ENCODE measurements at places on chromosomes 3 and 15. TPM values are rescaled to one million over a fixed set of nuclear protein-coding genes. Genes with fewer than 3 reads are reported as not detected.

Gene GTPBP8
- total RNA-seq, result 16.4 TPM

Gene CCDC80
- total RNA-seq, result 1.7 TPM

Gene WNT7A
- 0.34 TPM for total RNA-seq

Gene TNFSF10
- total RNA-seq, result 0.20 TPM

Gene SLC12A1
- total RNA-seq, result not detected

Gene KIF23
- 83.7 TPM for total RNA-seq

Gene EPHA3
- total RNA-seq, result not detected

Gene GLDN
- total RNA-seq, result 3.0 TPM

DNA sequence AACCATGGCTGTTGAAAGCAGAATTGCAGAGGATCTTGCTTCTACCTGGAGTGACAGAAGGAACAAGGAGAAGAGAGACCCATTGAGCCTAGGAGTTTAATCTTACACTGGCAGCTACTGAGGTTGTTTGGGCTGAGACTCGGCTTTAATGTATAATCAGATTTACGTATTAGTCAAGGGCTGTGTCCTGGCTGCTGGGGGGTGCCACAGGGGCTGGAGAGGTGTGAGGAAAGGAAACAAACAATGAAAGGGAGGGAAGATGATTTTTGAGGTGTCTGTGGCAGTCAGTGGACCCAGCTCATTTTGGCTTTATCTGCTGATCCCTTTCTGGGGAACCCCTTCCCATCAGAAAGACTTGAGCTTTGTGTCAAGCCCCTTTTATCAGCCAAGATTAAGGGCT lies 95.7 kb downstream of the PRICKLE2 start:
- DNase-seq, result no peak
- no peak overlapping the region for H3K4me3 ChIP-seq
- H3K27ac ChIP-seq, result no peak overlapping the region
- no peaks in the 10 kb centered on the region for H3K36me3 ChIP-seq
- no peaks in the 10 kb centered on the region for H3K4me1 ChIP-seq
- H3K27me3 ChIP-seq, result peaks cover 39% of the 10 kb centered on the region

DNA sequence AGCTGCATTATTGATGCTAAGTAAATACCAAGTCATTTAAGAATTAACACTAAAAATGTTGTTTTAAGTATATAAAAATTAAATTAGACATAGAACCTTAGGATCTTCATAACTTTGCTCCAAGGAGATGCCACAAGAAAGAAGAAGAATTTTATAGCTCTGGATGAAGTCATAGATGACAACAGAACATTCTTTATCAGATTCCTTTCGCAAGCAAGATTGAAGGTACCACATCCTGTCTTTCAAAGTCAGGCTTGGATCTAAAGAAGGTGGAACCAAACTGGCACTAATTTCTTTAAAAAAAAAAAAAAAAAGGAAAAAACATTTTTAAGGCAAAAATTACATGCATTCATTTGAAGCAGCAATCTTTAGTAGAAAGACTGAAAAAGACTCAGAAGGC lies 62.5 kb downstream of the POLQ start:
- no peak overlapping the region for H3K4me3 ChIP-seq
- H3K27me3 ChIP-seq, result no peaks in the 10 kb centered on the region
- DNase-seq, result no peak
- H3K27ac ChIP-seq, result no peak overlapping the region

DNA sequence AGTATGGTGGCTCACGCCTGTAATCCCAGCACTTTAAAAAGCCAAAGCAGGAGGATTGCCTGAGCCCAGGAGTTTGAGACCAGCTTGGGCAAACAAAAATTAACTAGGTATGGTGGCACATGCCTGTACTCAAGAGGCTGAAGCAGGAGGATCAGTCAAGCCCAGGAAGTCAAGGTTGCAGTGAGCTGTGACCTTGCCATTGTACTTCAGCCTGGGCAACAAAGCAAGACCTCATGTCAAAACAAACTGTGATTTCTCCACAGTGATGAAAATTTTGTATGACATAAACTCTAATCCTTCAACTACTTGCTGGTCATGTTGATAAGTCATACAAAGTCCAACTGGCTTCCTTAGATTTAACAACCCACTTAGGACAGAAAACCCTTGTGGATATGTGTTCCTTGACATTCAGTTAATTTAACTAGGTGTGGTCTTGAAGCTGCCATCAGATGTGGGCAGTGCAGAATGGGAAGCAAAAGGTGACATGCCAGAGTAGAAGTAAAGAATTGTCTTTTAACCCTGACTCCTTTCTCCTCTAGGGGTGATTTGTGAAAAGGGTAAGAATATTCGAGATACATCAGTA lies 263.3 kb downstream of the PTPRG start:
- H3K27me3 ChIP-seq, result no peaks in the 10 kb centered on the region
- no peaks in the 10 kb centered on the region for H3K36me3 ChIP-seq
- H3K4me1 ChIP-seq, result no peaks in the 10 kb centered on the region
- H3K27ac ChIP-seq, result no peak overlapping the region
- no peak overlapping the region for H3K4me3 ChIP-seq

GRCh38 chr3:127149621-127150310 lies 43.2 kb upstream of the PRR23E start:
- H3K27me3 ChIP-seq, result peaks cover 7% of the 10 kb centered on the region
- H3K4me1 ChIP-seq, result no peaks in the 10 kb centered on the region
- DNase-seq, result no peak
- H3K4me3 ChIP-seq, result no peak overlapping the region

GRCh38 chr15:65058394-65059368 lies 9.1 kb downstream of the RASL12 start:
- H3K4me3 ChIP-seq, result no peak overlapping the region
- H3K4me1 ChIP-seq, result peaks cover 23% of the 10 kb centered on the region
- no peak overlapping the region for H3K27ac ChIP-seq
- no peaks in the 10 kb centered on the region for H3K27me3 ChIP-seq

DNA sequence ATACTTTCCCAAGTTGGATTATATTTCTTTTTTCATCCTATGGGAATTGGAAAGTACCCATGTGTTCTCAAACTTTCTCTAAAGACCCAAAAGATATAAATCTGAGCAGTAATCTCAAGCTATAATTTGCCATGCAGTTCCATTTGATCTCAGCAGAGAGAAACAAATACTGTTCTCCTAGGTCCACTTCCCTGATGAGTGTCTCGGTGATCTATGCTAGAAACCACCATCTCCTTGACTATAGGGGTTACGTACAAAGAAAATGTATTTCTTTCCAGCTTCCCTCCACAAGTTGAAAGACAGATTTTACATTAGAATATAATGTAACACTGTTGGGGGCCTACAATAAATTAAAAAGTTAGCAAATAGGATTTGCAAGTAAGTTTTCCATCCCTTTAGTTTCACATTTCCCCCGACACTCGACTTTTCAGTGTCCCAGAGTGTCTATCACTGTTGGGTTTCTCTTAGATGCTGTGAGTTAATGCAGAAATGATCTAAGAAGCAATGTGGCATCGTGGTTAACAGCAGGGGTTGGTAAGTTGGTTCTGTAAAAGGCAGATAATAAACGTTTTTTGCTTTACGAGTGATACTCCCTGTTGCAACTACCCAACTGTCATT lies 465.1 kb upstream of the CFAP20DC start:
- H3K4me3 ChIP-seq, result no peak overlapping the region
- H3K27me3 ChIP-seq, result peaks cover 20% of the 10 kb centered on the region
- H3K36me3 ChIP-seq, result no peaks in the 10 kb centered on the region
- no peaks in the 10 kb centered on the region for H3K4me1 ChIP-seq
- no peak overlapping the region for H3K27ac ChIP-seq

GRCh38 chr3:80060664-80061063 lies 292.9 kb upstream of the ROBO1 start:
- H3K36me3 ChIP-seq, result no peaks in the 10 kb centered on the region
- H3K4me1 ChIP-seq, result no peaks in the 10 kb centered on the region
- H3K27ac ChIP-seq, result no peak overlapping the region

- no peak overlapping the region for H3K27ac ChIP-seq
- no peak for DNase-seq
- peak overlapping the region; percentile 85 for H3K4me3 ChIP-seq
- H3K27me3 ChIP-seq, result no peaks in the 10 kb centered on the region
- no peaks in the 10 kb centered on the region for H3K36me3 ChIP-seq
- no peaks in the 10 kb centered on the region for H3K4me1 ChIP-seq
Measured at GRCh38 chr3:52896613-52897012, 735 bp downstream of the STIMATE start.

DNA sequence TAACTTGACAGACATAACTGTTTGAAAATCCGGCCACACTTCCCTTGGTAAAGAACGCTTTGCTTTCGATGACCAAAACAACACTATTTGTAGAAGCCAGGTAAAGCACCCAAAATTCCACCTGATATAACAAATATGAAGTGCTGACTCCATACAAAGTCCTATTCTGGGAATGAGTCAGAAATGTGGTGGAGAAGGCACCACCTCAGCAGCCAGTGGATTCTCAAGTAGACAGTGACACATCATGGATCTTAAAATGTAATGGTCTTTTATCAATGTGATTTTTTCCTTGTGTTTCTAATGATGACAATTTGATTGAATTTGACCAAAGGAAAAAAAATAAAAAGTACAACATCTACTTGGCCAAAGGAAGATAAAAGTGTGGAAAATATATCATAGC lies 135.0 kb upstream of the WNT5A start:
- H3K4me1 ChIP-seq, result no peaks in the 10 kb centered on the region
- no peak for DNase-seq
- no peaks in the 10 kb centered on the region for H3K27me3 ChIP-seq

- DNase-seq, result no peak
- no peaks in the 10 kb centered on the region for H3K36me3 ChIP-seq
- no peaks in the 10 kb centered on the region for H3K4me1 ChIP-seq
- H3K4me3 ChIP-seq, result no peak overlapping the region
- H3K27me3 ChIP-seq, result peaks cover 11% of the 10 kb centered on the region
Measured at GRCh38 chr3:46361408-46362283, 7.7 kb downstream of the CCR2 start.

- peak overlapping the region; percentile 43 for H3K27ac ChIP-seq
- DNase-seq, result peak; percentile 46
- H3K4me1 ChIP-seq, result peaks cover 3% of the 10 kb centered on the region
- no peaks in the 10 kb centered on the region for H3K36me3 ChIP-seq
- no peaks in the 10 kb centered on the region for H3K27me3 ChIP-seq
Measured at GRCh38 chr15:67863442-67863987, 23.7 kb upstream of the RNU6-1 start.

DNA sequence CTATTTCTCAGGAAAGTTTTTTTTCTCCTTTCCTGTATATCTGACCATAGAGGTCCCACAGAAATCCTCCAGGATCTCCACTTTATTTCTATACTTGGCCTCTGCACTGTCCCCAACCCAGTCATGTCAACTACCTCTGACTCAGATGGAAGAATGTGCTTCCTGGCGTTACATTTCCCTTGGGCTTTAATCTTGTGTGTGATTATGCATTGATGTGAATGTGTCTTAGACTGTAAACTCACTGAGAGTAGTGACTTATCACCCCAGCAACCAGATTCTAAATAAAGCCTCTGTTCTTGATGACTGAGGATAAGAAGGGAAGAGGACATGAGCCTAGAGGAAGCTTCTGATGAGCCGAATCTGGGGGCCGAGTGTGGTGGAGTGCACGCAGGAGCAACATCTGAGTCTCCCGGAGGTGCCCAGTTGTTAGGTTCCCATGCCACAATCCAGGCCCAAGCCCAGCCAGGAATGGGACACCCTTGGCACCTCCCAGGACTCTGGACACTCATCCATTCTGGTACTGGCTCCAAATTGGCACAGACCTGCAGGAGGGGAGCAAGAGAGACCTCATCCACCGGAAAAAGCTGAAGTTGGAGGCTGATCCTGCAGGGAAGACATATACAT lies 32.1 kb upstream of the HEG1 start:
- H3K4me3 ChIP-seq, result no peak overlapping the region
- H3K36me3 ChIP-seq, result peaks cover 7% of the 10 kb centered on the region
- H3K4me1 ChIP-seq, result no peaks in the 10 kb centered on the region

GRCh38 chr15:64090527-64090926 lies 3.1 kb downstream of the CIAO2A start:
- no peak overlapping the region for H3K27ac ChIP-seq
- peaks cover 17% of the 10 kb centered on the region for H3K4me1 ChIP-seq
- H3K4me3 ChIP-seq, result no peak overlapping the region
- no peak for DNase-seq
- H3K36me3 ChIP-seq, result peaks cover 8% of the 10 kb centered on the region
